K562 (cell line): ENCODE measurements at places on chromosomes 7 and 10. TPM values are rescaled to one million over a fixed set of nuclear protein-coding genes. Genes with fewer than 3 reads are reported as not detected.

The ETV1 gene
- total RNA-seq, result 18.1 and 27.4 TPM in 2 replicates

The EBF3 gene
- not detected in 2 replicates for total RNA-seq

The ERVW-1 gene
- total RNA-seq, result not detected in 2 replicates

DNA sequence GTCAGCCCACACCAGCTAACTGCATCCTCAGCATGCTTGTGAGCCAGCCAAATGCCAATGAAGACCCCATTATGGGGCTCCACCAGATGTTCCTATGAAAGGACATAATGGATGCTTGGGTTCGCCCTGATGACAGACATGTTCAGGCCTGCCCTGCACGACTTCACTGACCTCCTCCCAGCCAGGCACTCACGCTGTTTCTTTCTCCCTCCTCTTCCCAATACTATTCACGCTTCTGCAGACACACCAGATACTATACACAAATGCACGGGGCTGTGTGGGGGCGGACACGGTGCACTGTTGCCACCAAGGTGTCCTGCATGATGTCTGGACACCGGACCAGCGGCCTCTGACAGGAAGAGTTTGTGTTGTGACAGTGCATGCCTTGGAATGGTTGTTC, 284.2 kb downstream of the PRPF18 start:
- H3K4me1 ChIP-seq, result no peaks in the 10 kb centered on the region
- no peak overlapping the region for H3K27ac ChIP-seq
- DNase-seq, result no peak
- peaks cover 43% of the 10 kb centered on the region for H3K27me3 ChIP-seq
- no peak overlapping the region for H3K4me3 ChIP-seq

GRCh38 chr7:42687211-42688055, 224.4 kb downstream of the C7orf25 start:
- H3K36me3 ChIP-seq, result no peaks in the 10 kb centered on the region
- no peaks in the 10 kb centered on the region for H3K4me1 ChIP-seq
- H3K27ac ChIP-seq, result no peak overlapping the region
- H3K27me3 ChIP-seq, result no peaks in the 10 kb centered on the region; the same call in 1 of the 2 replicates
- H3K4me3 ChIP-seq, result no peak overlapping the region
- no peak for DNase-seq

DNA sequence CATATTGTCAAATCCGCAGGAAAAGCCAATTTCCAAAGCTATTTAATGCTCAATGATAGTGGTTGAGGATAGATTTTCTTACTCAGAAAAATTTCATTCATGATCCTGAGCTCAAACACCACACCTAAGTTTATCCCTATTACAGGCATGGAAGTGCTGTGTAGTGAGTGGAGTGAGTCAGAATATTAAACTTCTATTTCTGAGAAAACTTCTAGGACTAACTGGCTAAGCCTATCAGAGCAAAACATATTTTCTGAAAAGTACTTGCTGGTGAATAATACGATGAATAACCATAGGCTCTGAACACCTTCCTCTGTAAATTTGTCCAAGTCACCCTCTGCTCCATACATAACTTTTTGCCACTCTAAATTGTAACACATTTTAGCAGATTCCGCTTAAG, 221.5 kb downstream of the SUGCT start:
- H3K27ac ChIP-seq, result no peak overlapping the region
- no peak overlapping the region for H3K4me3 ChIP-seq
- H3K36me3 ChIP-seq, result no peaks in the 10 kb centered on the region
- H3K4me1 ChIP-seq, result no peaks in the 10 kb centered on the region; the same call in 2 of the 3 replicates

GRCh38 chr7:74337926-74338325, 48.7 kb downstream of the CLIP2 start:
- H3K27ac ChIP-seq, result no peak overlapping the region
- H3K27me3 ChIP-seq, result no peaks in the 10 kb centered on the region; the same call in 1 of the 2 replicates
- no peak overlapping the region for H3K4me3 ChIP-seq

GRCh38 chr10:78889536-78890063, 179.2 kb upstream of the ZMIZ1 start:
- H3K4me3 ChIP-seq, result no peak overlapping the region
- no peak overlapping the region for H3K27ac ChIP-seq
- DNase-seq, result no peak

The NCAPG2 gene
- 103 and 127 TPM in 2 replicates for total RNA-seq

The ZNF92 gene
- 16.2 and 16.6 TPM in 2 replicates for total RNA-seq

DNA sequence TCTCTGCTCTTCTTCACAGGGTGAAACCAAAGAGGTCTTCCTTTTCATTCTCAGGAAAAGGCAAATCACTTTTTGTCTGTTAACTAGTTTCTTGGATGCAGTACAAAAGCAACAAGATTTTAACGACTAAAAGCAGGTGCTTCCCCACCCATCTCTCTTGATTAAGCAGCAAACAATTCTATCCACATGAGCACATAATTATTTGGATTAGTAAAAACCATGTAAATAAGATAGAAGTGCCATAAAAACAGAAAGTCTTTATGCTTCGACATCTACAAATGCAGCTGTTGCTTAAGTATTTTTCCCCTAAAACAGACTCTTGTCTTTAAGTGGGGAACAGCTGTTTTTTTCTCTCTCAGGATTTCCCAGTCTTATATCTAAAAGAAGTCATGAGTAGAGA, 37.4 kb downstream of the USP54 start:
- no peak overlapping the region for H3K4me3 ChIP-seq
- DNase-seq, result no peak
- no peak overlapping the region for H3K27ac ChIP-seq
- H3K36me3 ChIP-seq, result no peaks in the 10 kb centered on the region
- no peaks in the 10 kb centered on the region; the same call in 2 of the 3 replicates for H3K4me1 ChIP-seq

The SEMA3E gene
- total RNA-seq, result 0.04 TPM in 1 of 2 replicates, not detected in the other

The GLI3 gene
- total RNA-seq, result 0.18 and 0.27 TPM in 2 replicates

DNA sequence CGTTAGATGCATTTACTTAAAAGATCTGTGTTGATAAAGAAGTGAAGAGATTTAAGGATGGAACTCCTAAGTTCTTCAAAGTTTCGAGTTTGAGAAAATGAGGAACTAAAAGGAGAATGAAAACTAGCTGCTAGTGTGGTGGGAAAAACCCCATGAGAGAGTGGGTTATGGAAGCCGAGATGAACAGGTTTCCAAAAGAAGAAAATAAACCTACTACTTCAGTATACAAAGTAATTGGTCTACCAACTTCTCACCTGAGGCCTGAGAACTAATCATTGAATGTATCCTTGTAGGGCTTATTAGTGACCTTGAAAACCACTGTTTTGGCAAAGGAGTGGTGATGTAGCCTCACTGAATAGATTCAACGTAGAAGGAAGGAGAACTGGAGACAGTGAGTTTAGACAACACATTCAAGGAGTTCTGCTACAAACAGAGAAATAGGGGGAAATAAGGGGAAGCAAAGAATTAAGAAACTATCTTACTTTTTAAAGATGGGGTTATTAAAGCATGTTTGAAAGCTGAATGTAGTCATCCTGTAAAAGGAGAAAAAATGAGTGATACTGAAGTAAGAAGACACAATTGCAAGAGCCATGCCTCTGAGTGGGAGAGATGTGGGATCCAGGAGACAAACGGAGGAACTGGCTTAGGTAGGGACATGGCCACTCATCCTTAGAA, 50.8 kb downstream of the CH25H start:
- no peak for DNase-seq
- no peaks in the 10 kb centered on the region for H3K27me3 ChIP-seq
- no peaks in the 10 kb centered on the region for H3K4me1 ChIP-seq
- no peaks in the 10 kb centered on the region for H3K36me3 ChIP-seq
- H3K27ac ChIP-seq, result no peak overlapping the region

The GALNT17 gene
- total RNA-seq, result 0.11 TPM in 1 of 2 replicates, not detected in the other

GRCh38 chr7:46960970-46961369, 620.9 kb downstream of the TNS3 start:
- DNase-seq, result no peak
- no peaks in the 10 kb centered on the region for H3K27me3 ChIP-seq
- no peaks in the 10 kb centered on the region for H3K4me1 ChIP-seq
- H3K4me3 ChIP-seq, result no peak overlapping the region
- no peaks in the 10 kb centered on the region for H3K36me3 ChIP-seq
- no peak overlapping the region for H3K27ac ChIP-seq

- no peak overlapping the region for H3K27ac ChIP-seq
- H3K4me1 ChIP-seq, result no peaks in the 10 kb centered on the region
- no peak overlapping the region for H3K4me3 ChIP-seq
- H3K36me3 ChIP-seq, result no peaks in the 10 kb centered on the region
- H3K27me3 ChIP-seq, result no peaks in the 10 kb centered on the region
- DNase-seq, result no peak
Measured at GRCh38 chr10:59582058-59582457, 127.6 kb downstream of the SLC16A9 start.

DNA sequence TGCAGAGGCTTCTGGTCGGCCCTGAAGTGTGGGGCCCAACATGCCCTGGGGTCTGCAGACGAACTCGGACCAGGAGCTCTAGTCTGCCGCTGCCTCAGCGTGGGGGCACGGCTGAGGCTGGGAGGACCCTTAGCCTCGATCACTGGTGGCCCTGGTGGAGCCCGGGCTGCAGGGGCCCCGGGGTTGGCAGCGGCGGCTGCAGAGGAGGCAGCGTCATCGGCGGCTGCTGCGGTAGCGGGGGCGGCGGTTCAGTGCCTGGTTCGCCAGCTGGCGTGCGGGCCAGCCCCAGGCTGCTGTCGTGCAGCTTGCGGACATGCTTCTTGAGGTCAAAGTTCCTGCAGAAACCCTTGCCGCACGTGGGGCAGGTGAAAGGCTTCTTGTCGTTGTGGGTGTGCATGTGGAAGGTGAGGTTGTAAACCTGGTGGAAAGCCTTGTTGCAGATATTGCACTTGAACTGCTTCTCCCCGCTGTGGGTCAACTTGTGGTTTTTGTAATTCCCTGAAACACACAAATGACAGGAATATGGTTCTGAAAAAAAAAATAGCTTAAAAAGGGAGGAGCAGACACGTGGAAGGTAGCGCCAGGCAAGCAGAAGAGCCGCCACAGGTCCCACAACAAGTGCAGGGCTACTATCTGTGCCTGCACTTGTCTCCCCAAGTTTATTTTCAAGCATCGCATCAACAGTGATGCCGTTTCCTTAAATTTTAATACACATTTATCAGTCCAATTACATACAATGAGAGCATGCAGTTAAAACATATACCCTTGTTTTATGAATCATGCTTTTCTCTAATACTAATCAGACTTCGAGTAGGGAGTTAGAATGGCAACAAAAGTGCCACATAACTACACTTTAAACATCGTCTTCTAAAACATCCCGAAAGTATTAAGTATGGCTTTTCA, 2.4 kb downstream of the FEZF1 start:
- H3K4me1 ChIP-seq, result peaks cover 16% of the 10 kb centered on the region; the same call in 1 of the 2 replicates
- no peaks in the 10 kb centered on the region for H3K36me3 ChIP-seq
- DNase-seq, result no peak
- H3K27me3 ChIP-seq, result peaks cover 59% of the 10 kb centered on the region
- no peak overlapping the region for H3K4me3 ChIP-seq

The FERD3L gene
- not detected in 2 replicates for total RNA-seq

DNA sequence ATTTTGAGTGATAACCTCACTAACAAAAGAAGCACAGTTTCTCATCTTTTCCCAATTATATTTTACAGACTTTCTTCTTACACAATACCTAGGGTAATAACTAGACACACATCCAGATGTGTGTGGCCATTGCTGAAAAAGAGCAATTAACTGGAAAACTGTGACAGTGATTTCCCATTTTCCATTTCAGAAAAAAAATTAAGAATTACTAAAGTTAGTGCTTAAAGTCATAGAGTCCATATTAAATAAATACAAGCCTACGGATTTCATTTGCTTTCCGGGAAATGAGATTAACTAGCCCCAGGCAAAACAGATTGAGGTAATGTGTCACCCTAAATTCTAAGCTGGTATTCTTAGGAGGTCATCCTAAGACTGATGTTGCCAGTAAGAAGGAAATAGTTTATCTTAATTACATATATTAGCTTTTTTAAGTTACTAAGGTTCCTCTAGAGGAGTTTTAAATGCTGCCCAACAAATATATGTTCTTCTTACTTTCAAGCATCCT, 10.2 kb upstream of the MACC1 start:
- DNase-seq, result no peak
- no peak overlapping the region for H3K27ac ChIP-seq

GRCh38 chr10:132142396-132143161, 44.2 kb upstream of the DPYSL4 start:
- DNase-seq, result peak; percentile 31
- H3K4me3 ChIP-seq, result no peak overlapping the region
- peaks cover 61% of the 10 kb centered on the region for H3K27me3 ChIP-seq
- H3K4me1 ChIP-seq, result no peaks in the 10 kb centered on the region
- no peak overlapping the region for H3K27ac ChIP-seq

DNA sequence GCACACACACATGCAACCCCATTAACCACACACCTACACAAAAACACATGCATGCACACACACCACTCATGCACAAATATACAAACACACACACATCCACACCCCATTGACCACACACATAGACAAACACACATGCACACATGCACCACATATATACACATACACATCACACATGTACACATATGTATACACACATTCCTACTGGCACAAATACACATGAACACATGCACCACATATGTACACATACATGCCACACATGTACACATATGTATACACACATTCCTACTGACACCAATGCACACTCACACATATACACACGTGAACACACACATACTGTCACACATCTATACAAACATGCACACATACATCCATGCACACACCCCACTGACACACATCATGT, 212.5 kb upstream of the PPP2R2D start:
- H3K27me3 ChIP-seq, result peaks cover 2% of the 10 kb centered on the region; the same call in 1 of the 3 replicates
- H3K4me1 ChIP-seq, result no peaks in the 10 kb centered on the region
- H3K4me3 ChIP-seq, result no peak overlapping the region
- no peaks in the 10 kb centered on the region for H3K36me3 ChIP-seq

The PRTFDC1 gene
- total RNA-seq, result 7.5 and 8.0 TPM in 2 replicates

- no peak for DNase-seq
- no peaks in the 10 kb centered on the region; the same call in 2 of the 3 replicates for H3K4me1 ChIP-seq
- no peak overlapping the region for H3K27ac ChIP-seq
- no peak overlapping the region for H3K4me3 ChIP-seq
Measured at GRCh38 chr10:102876747-102877153, 7.5 kb downstream of the AS3MT start.

DNA sequence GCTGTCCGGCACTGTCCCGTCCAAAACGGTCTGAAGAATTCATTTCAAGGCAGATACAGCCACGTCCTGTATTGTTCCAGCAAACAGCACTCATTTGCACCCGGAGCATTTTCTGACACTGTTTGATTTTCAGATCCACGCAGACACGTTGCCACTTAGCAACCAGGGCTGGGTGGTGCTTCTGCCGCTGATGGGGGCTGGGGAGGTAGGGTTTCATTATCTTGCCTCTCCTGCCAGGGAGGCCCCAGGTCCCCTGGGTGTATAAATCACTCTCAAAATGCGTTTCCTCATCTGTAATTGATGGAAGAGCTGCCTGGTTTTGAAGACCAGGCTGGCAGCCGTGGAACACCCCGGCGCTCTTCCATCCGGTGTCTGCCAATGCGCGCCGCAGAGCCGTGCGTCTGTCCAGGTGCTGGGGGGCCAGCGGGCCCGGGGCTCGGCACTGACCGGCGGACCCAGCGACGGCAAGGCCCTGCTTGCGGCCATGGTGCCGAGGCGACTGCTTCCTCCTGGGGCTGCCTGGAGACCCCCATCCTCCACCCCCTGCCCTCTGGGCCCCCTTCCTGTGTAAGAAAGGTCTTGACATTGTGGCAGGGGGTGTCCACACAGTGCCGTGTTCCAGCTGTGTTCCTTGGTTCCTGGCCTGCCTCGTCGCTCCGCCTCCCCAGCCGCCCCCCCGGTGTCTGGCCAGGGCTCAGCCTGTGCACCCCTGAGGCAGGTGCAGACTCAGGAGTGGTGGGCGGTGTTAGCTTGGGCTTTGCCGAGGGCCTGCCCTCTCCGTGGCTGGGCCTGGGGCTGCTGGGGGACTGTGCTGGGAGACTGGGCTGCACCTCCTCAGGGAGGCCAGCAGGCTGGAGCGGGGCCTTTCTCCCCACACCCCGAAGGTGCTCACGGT, 16.6 kb downstream of the ADGRA1 start:
- DNase-seq, result no peak
- no peak overlapping the region for H3K27ac ChIP-seq
- H3K36me3 ChIP-seq, result no peaks in the 10 kb centered on the region
- no peak overlapping the region for H3K4me3 ChIP-seq

The AZGP1 gene
- 0.53 and 0.54 TPM in 2 replicates for total RNA-seq
